ENCODE measurements at places on chromosomes 11 and 22.

- DNase-seq, result no peak
These were observed 31.5 kb downstream of the STIM1 start for GRCh38 chr11:3886985-3887384.

DNA sequence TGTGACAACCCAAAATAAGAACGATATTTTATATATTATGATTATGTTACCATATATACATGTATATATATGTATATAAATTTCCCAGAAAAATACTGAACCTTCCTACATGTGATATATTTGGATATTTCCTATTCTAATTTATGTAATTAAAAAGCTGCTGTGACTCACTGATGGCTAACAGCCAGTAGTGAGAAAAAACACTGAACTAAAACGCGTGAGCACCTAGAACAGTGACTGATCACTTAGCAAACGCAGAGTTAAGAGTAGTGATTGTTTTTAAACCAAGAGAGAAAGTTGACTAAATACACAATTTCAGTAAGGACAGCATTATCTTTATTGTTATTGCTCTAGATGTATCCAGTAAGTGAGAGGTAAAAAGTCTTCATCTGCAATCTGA lies 213.8 kb downstream of the TMEM135 start:
- no peak for DNase-seq

DNA sequence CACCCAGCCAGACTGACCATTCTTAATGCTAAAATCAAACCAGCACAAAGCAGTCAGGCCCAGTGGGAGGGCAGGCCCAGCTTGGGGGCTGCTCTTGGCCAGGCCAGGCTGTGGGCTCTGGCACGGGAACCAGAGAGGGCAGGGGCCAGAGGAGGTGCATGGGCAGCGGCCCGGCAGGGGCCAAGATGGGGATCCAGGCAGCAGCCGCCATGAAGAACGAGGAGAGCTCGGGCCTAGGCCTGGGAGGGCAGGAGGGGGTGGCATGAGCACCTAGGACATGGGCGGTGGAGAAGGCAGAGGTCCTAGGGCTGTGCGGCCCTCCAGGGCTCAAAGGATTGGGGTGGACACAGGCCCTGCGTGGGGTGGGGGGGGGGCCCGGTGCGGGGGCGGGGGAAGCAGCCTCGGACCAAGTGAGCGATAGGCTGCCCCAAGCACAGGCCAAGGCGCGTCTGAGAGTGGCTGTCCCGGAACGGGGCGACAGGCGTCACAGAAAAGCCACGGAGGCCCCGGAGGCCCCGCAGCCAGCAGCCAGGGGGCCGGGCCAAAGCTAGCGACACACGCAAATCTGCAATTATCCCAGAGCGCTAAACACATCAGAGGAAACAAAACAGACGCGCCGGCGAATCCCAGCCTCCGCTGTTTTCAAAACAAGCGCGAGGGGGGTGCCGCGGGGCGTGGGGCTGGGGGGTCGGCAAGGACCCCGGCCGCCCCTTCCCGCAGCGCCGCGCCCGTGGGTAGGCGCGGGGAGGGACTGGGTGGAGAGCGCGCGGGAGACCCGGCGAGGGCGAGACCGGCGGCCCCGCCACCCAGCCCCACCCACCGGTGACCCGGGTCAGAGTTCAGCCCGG lies 8.3 kb downstream of the PLXNB2 start:
- DNase-seq, result no peak

DNA sequence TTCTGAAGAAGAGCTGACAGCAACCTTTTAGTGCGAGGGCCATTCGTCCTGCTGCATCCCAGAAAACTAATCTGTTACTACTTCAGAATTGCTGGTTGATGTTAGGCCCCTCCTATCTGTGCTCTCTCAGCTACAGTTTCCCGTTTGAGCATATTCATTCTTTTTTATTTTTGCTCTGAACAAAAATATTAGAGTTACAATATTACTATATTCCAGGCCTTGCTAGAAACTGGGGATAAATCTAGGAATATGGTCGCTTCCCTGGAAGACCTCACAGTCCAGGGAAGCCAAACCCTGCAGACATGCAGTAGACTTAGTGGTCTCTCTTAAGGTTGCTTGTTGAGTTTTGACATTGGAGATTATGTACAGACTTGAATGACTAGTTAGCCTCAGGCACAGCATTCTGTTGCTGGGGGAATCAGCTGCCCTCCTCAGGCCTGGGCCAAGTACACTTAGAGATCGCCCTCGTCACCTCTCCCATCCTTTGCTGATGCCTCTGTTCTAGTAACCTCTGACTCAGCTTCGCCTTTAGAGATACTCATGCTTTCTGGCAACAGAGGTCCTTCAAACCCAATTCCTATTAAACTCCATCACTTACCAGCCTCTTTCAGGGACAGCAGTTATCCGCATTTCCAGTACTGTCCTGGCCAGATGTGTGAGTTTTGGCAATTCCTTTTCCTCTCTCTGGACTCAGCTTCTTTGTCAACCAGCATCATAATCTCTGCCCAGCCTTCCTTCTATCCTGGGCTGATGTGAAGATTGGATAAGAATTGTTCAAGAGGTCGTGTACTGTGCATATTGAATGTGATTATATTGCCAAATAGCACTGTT lies 698 bp upstream of the ANAPC15 start:
- no peak for DNase-seq

- no peak for DNase-seq
These were observed 87.5 kb downstream of the NAV2 start for GRCh38 chr11:19800162-19800561.

GRCh38 chr22:20448630-20449029 lies 11.0 kb upstream of the SCARF2 start:
- DNase-seq, result no peak

DNA sequence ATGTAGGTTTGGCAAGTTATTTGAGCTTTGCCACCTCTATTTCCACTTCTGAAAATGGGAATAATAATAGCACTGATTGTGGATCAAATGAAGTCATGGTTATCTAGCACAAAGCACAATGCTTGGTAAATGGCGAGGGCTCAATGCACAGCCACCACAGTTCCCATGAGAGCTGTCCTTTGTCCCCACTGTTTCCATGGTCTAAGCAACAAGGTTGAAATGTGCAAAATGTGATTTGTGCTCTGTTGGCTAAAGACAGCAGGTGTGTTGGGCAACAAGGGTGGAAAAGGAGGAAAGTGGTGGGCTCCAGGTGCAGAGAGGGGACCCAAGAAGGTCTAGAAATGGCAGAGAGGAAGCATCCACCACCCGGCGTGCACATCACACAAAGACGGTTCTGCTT lies 200.5 kb downstream of the TRIM29 start:
- no peak for DNase-seq

- no peak for DNase-seq
These were observed 19.9 kb upstream of the CTSC start for GRCh38 chr11:88357323-88358039.

DNA sequence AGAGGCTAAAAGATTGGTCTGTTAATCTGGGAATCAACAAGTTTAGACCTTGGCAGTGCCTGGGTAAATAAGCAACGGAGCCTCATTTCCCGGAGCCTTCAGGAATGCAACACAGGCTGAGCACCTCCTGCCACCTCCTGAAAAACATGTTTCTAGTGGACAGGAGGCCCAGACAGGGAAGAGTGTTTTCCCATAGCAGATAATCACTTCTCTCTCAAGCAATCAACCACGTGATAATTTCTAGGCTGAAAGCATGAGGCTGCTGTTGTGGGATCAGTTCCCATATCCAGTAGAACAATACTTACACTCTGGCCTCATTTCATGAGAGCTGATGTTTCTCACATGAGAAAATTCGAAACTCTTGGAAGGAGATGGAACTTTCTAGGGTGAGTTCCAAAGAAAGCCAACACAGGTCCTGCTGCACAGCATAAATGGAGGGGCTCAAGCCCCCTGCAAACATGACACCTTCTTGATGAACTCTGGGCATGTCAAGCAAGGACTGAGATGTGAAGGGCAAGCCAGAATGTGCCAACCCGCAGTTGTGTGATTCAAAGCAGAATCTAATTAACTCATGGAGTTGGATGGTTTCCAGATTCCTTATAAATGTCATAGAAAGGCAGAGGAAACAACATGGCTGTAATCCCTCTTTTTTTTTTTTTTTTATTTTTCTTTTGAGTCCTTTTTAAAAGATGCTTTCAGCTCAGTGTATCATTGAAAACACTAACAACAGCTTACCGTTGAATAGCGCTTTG lies 228.5 kb upstream of the SESN3 start:
- no peak for DNase-seq

DNA sequence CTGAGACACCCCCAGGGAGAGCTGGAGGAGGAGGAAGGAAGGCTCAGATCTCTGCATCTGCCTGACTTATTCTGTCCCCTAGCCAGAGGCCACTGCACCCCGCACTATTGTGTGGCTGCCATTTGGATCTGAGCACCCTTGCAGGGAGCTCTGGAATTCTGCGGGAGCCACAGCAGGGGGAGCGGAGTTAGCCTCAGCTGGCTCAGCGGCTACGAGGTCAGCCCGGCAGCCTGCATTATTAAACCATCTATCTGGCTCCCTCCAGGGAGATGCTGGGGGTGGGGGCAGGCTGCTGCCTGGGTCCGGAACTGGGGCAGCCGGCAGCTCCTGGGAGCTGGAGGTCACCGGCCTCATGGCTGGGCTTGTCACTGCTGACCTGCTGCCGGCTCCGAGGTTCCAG lies 6.5 kb upstream of the ELFN2 start:
- no peak for DNase-seq

- DNase-seq, result no peak
These were observed 15.1 kb upstream of the GLYATL1 start for GRCh38 chr11:58924230-58924629.

DNA sequence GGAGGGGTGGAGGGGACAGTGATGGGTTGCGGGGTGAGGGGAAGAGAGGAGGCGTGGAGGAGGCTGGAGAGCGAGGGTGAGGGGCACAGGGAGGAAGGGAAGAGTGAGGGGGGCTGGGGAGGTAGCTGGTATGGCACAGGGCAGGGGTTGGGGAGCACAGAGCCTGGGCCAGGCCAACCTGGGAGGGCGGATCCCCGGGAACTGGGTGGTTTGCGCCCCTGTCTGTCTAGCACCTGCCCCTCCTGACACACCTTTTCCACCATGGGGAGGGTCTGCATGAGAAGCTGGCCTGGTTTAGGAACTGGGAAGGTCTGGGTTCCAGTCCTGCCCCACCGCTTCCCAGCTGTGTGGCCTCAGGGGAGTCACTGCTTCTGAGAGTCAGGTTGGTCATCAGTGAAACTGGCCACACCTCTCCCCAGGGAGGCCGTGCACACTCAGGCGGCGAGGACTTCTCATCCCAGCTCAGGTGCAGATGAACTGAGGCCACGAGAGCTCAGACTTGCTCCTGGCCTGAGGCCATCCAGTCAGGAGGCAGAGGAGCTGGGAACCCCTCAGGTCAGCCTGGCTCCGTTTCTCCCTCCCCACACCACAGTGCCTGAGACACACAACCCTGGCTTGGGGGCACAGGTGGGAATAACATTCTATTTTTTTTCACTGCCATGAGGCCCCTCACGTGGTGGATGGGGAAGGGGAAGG lies 95.6 kb downstream of the PHF21B start:
- no peak for DNase-seq

GRCh38 chr11:19437760-19438159 lies 197.0 kb upstream of the E2F8 start:
- no peak for DNase-seq

GRCh38 chr11:8034106-8034585 lies 46.9 kb upstream of the TUB start:
- DNase-seq, result no peak

GRCh38 chr11:70481625-70482528 lies 83.5 kb downstream of the CTTN start:
- DNase-seq, result no peak

DNA sequence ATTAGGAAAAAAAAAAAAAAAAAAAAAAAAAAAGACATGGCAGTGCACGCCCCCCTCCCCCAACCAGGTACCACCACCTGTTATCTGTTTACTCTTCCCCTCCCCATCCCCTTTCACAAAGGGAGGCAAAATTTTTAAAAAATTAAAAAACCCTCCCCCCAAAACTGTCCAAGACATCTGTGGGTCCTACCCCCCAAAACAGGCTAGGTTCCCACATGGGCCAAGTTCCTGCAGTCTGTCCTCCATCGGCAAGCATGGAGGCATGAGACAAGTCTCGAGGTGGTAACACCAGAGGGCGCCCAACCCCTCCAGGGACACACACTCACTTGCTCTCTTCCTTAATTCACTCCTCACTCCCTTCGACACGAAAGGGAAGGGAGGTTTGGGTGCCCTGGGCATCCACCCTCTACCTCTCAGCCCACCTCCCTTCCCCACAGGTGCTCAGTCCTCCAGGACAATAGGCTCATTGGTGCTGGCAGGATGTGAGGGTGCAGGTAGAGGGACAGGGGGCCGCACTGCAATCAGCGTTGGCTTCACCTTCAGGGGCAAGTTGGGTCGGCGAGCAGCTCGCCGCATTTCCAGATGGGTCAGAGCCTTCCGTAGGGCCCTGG lies 2.2 kb upstream of the TUT1 start:
- peak; percentile 87 for DNase-seq

DNA sequence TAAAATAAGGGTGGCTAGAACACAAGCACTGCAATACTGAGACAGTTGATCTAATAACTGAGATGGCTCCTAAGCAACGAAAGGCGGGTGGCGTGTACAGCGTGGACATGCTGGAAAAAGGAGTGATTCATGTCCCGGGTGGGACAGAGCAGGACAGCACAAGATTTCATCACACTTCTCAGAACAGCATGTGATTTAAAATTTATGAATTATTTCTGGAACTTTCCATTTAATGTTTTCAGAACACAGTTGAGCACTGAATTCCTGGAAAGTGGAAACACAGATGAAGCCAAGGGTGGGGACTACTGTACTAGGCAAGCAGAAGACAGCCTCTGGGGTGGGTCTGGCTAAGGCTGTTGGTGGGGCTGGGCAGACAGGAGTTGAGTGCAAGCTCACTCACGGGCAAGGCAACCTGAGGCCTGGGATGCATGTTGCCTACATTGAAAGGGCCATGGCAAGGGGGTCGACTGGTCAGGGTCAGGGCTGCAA lies 165.6 kb upstream of the DDI1 start:
- no peak for DNase-seq

DNA sequence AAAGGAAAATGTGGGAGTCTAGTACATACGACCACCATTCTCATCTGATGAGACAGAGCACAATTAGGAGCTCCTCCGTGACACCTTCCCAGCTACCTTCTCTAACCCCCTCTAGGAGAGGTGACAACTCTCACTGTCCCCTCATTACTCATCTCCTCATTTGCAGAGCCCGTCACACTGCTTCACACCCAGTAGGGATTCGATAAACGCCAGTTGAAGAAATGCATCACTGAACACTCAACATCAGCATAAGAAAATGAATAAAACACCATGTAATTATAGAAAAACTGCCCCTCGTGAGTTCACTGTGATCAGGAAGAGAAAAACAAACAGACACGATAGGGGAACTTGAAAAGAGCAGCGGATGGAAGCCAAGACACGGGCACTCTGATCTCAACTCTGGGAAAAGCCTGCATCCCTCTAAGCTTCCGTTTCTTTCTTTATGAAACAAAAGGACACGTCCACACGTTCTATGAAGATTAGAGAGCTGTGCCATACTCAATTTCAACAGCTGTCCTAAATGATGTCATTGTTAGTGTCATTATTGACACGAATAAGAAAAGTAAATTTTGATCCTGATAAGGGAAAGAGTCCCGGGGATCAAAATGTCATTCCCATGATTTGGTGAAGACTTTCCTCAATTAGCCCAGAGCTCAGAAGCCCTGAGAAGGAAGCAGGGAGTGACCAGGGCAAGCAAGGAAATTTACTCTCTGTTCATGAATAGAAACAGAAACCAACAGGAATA lies 356.9 kb downstream of the LARGE1 start:
- DNase-seq, result no peak

- no peak for DNase-seq
These were observed 11.2 kb downstream of the BARX2 start for GRCh38 chr11:129386795-129387397.

All from activated CD4-positive, alpha-beta T cell treated with anti-CD3 and anti-CD28 coated beads, Interleukin-2, amount 50 U/mL, for 48 hours (primary cell).